ENCODE measurements at places on chromosomes 2 and 18.

DNA sequence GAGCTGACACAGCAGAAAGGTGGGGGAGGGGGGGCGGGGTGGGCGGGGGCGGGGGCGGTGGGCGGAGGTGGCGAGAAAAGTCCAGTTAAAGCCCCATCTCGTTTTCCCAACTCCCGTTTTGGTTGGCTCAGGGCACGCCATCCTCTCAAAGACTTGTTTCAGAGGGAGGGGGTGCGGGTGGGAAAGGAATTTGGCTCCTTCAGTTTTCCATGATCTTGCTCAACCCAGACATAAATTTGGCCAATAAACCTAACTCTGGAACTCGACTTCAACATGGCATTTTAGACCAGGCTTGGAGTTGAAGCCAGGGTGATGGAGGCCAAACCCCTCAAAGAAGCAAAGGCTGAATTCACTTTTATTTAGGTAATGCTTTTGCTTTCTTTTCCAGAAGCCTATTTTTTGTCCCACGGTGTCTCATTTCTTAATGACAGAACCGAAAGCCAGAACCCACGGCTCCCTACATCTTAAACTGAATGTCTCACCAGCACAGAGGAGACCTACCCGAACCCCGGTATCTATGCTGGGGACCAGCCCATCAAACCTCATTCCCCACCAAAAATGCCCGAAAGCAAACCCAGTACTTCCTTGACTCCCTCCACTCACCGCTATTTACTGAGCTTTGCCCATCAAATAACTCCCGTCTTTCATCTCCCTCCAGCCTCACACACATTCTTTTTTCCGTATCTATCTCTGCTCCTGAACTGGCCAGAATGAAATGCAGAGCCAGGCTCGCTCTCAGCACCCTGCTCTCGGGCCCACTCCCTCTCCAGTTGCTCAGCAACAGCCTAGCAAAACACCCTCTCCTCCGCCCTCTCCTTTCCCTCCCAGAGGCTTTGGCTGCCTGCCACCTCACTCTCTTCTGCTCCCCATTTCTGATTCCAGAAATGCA is 4.3 kb downstream of the IGFBP5 start:
- peak; percentile 73 for DNase-seq

DNA sequence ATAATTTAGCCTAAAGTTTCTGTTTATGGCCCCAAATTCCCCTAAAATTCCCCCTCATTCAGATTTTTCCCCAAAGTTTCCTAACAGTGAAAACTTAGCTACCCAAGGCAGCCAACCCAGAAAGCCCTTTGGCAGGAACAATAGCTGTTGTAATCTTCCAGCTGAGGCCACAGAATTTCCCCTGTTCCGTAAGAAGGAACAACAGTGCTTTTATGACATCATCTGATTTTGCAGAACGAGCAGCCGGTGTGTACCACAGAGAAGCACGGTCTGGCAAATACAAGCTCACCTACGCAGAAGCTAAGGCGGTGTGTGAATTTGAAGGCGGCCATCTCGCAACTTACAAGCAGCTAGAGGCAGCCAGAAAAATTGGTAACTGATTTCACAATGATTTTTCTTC is 6.3 kb downstream of the TNFAIP6 start:
- DNase-seq: no peak

DNA sequence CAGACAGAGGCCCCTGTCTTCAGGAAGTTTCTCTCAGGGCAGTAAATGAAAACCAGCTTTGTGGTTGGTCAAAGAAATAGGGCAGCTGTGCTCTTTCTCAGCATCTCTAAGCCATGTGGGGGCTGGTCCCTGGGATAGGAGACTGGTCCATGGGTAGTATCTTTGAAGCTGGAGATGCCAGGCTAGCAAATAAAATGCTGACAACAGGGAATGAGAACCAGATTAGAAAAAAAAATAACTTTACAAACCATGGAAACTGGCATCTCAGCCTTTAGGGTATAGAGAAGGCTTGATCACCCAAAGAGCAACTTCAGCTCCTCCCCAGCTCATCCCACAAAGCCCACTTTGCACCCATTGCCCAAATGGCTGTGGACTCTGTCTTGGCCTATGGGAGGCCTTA is 138.1 kb downstream of the TTC32 start:
- no peak for DNase-seq

DNA sequence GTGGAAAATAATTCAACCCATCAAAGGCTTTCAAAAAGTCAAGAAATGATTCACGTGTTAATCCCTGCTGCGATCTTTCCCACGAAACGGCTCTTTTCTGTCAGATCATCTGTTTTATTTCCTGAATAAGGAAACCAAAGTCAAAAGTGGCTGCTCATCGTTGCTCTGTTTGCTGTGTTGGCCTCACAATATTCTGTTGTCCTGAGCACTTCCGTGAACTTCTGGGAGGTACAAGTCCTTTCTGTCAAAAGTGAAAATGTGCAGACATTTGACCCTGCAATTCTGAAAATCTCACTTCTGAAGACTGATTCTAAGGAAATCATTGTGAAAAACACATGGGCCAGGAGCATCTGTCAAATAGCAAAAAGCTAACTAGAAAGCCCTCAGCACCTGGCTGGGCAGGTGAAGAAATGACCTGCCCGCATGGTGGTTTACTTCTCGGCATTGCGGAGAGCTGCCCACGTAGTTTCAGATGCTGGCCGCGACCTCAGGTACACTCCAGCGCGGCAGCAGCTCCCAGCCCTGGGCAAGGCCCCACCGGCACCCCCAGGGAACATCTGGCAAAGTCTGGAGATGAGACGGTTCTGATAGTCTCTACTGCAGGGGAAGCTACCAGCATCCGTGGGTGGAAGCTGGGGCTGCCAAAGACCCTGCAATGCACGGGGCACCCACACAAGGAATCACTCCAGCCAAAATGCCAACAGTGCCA is 31.9 kb upstream of the GPC1 start:
- DNase-seq: no peak

- peak; percentile 49 for DNase-seq
Measured at GRCh38 chr2:119407430-119408220, 24.0 kb upstream of the TMEM37 start.

DNA sequence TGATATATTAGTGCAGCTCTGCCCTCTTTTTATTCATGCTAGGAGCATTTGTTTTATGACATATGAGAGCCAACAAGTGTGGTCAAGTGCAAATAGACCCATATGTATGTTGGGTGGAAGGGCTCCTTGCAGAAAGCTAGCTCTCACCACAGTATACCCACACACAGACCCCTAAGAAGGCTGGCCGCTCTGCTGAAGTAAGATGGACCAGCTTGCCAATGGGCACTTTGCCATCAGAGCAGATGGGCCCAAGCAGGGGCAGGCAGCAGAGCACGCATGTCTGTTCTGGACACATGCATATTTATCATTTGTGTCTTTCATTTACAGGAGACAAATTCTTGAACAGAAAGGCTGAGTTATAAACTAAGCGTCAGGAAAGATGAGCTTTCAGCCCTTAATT is 187.5 kb upstream of the DTNA start:
- DNase-seq: no peak

DNA sequence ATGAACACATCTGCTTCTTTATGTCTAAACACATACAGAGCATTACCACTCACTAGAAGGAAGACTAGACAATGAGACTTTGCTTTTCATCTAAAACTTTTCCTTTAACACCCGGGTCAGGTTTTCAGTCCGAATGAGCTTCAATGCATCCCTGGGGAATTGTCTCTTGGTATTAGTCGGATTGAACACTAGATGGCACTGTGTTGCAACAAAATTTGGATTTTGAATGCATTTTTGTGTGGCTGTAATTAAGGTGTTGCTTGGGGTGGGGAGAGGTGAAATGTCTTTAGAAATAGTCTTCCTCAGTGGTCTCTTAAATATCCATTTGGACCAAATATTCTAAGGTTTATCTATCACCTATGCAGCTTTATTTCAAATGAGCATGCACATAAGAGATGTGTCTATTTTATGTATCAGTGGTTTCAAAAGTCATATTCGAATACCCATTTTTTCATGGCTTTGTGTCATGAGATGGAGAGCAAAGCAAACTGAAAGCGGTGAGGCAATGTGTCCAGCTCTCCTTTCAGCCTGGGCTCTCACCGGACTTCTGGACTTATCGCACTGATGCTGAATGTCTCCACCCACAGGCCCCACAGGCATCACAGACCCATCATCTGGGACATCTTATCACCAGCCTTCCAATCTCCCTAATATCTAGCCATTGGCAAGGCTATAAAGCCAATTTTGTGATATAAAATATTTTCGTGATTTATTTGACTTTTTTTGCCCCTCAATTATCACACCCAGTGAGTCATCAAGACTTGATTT is 510.3 kb downstream of the RNF144A start:
- DNase-seq: peak; percentile 45

- peak; percentile 58 for DNase-seq
Measured at GRCh38 chr18:69951182-69951581, 3.5 kb upstream of the CD226 start.

- DNase-seq: no peak
Measured at GRCh38 chr18:63100630-63101055, 218.9 kb downstream of the BCL2 start.
